ENCODE measurements at places on chromosomes 2 and 18.

DNA sequence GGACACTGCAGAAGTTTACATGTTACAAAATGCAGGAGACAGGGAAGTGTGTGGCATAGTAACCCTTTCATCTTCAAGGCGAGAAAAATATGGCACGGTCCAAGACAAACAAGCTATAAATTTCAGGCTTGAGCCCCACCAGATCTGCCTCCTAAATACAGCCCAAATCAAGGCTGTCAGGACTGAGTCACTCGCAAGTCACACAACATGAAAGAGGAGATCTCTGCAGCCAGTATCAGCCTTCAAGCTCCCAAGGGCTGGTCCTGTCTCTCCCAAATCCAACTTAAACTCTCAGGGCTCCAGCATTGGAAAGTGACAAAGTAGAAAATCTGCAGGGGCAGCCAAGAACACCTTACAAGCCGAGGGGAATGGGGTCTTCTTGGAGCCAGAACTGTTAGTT lies 106.3 kb upstream of the GATA6 start:
- no peak for DNase-seq

DNA sequence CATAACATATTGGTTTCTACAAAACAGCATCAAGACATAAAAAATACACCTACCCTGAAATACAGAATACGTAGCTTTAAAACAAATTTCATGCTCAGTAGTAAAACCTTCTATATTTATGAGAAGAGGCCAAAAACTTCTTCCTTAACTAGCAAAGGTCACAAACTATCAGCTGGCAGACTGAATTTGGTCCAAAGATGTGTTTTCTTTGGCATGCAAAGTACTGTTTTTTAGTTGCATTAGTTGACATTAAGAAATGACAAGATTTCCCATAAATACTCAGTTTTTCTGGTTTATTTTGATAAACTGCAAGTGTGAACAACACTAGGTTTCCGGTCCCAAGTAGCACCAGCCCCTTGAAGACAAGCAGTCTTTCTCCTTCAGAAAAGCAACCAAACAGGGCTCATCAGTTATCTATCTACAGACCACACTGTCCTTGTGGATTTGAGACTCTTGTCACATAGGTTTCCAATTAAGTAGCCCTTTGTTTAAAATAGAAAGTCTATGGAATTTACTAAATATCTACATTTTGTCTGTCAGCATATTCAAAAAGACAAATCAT lies 35.6 kb downstream of the SLC25A12 start:
- no peak for DNase-seq

GRCh38 chr2:174198846-174199564 lies 49.3 kb downstream of the OLA1 start:
- peak; percentile 59 for DNase-seq

GRCh38 chr18:36675076-36675475 lies 153.7 kb downstream of the TPGS2 start:
- DNase-seq, result no peak

DNA sequence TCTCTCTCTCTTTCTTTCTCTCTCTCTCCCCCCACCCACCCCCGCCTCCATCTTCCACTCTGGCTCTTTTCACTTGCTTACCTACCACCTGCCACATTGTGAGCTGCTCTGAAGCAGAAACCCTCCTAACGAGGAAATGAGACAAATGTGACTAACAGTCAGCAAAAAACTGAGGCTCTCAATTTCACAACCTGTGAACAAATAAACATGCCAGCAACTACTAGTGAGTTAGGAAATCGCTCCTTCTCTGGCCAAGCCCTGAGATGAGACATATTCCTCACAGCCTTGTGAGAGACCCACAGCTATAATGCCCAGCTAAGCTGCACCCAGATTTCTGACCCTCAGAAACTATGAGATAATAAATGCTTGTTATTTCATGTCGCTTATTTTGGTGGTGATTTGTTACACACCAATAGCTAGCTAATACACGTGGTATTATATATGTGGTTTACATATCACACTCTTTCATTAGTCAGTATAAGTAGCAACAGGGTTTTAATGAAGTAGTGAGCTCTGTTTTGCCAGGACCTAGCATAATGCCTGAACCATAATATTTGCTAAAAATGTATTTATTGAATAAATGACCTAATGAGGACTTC lies 8.4 kb upstream of the ZNF521 start:
- DNase-seq, result no peak

Measured in mesendoderm (in vitro differentiated cells).